ENCODE measurements at places on chromosomes 6 and 20.
A peak's percentile ranks its signal among the peaks of the same experiment; 100 is the strongest.

DNA sequence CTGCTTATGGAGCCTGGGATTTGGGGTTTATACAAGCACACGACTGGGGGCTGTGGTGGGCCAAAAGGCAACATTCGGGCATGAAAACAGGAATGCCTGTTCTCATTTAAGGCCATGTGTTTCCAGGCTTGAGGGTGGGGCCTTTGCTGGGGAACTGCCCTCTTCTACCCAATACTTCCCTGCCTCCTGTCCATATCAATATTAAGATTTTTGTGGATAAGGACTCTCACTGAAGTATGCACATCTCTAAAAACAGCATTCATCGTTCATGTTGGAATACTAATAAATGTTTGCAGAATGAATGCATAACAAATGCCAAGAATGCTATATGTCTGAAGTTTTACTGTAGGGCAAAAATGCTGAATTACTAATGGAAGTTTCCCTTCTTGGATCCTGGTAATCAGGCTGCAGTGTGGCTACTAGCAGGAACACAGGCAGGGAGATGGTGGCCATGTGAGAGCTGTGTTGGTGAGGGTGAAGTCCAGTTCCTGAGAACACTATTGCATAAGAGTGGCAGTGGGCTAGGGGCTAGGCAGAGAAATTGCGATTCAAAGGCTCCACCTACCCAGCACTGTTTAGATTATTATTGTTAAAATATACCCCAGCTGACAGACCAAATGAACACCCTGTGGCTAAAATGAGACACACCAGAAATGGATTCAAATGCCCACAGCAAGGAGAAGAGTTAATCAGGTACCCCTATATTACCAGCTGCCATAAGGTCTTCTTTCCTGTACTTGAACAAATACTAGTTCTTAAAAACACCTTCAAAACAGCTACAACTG lies 644.3 kb downstream of the EPM2A start:
- no peak for DNase-seq

GRCh38 chr6:140401761-140402160 lies 1027.3 kb upstream of the CITED2 start:
- DNase-seq, result no peak

DNA sequence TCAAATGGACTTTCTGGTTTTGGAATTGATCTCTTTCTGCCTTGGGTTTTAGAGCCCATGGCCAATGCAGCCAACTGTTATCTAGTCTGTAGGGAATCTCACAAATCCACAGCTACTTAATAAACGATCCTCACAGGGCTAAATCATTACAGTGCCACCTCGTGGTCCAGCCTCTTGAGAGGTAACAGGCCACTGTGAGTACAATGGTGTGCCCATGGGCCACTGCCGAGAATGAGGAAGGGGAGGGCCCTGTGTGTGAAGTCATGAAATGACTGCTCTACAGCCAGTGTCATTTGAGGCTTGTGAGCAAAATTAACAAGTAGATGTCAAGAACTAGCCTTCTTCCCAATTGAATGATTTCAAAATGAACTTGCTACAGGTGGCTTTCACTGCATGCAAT lies 54.3 kb upstream of the GMPR start:
- DNase-seq, result no peak

DNA sequence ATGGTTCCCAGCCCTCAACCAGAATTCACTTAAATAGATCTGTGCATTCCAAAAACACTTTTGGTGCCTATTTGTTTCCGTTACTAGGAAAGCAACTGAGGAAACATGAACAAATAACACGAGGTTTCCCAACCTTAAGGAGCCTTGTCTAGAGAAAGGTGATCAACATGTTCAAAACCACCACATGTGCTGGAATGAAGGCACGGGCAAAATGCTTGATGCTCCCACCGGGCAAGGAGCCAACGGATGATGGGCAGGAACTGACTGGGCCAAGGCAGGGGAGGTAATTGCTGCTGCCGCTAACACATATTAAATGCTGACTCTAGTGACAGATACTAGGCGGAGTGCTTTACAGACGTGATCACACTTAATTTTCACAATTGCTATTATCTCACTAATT lies 2.5 kb downstream of the MYLK4 start:
- DNase-seq, result no peak

- no peak for DNase-seq
Measured at GRCh38 chr6:103672169-103672568, 1187.5 kb downstream of the HACE1 start.

GRCh38 chr6:2579241-2579761 lies 171.4 kb downstream of the MYLK4 start:
- DNase-seq, result no peak

DNA sequence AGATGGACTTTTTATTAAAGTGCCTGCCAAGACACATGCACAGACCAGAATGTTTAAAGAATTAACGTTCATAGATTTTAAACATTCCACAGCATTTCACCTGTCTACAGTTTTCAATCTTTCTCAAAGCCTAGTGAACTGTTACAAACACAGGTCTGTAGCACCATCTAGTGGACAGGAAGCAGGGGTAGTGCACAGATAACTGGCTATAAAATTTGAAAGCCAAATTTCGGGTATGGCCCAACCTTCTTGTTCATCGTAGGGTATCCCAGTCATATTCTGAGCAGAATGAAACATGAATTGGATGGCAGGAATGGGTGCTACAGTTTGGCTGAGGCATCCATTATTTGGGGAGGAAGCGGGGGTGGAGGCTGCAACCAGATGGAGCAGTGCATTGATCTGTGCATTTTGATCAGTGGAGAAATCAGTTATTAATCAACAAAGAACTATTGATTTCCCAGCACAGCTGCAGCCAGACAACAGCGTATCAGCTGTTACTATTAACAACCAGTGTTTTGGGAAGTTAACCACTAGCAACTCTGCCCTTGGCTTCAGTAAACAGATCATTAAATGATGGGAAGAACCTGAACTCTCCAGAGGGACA lies 56.1 kb upstream of the B3GAT2 start:
- DNase-seq, result peak; percentile 9

- no peak for DNase-seq
Measured at GRCh38 chr20:45444050-45444449, 25.5 kb upstream of the WFDC2 start.

- no peak for DNase-seq
Measured at GRCh38 chr6:169957351-169957963, 206.0 kb downstream of the ERMARD start.

GRCh38 chr6:170372380-170373325 lies 66.1 kb downstream of the FAM120B start:
- no peak for DNase-seq

GRCh38 chr6:36897609-36898008 lies 11.9 kb downstream of the C6orf89 start:
- DNase-seq, result no peak

- DNase-seq, result no peak
Measured at GRCh38 chr6:150641398-150642139, 41.9 kb downstream of the PLEKHG1 start.
